ENCODE measurements at places on chromosomes 3 and 15. TPM values are rescaled to one million over a fixed set of nuclear protein-coding genes. Genes with fewer than 3 reads are reported as not detected.

EIF4E3 gene
- polyA plus RNA-seq: 12.9 TPM

- DNase-seq: no peak
These were observed 522.8 kb downstream of the NLGN1 start for GRCh38 chr3:173920386-173920785.

DNA sequence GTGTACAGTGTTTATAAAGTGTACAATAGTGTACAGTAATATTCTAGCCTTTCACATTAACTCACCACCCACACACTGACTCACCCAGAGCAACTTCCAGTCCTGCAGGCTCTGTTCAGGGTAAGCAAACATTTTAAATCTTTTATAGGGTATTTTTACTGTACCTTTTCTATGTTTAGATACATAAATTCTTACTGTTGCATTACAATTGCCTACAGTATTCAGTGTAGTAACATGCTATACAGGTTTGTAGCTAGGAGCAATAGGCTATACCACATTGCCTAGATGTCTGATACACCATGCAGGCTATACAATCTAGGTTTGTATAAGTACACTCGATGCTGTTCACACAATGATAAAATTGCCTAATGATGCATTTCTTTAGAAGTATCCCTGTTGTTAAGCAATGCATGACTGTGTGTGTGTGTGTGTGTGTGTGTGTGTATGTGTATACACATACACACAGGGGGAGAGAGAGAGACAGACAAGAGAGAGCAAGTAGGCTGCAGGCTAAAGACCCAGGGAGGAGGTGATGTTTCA lies 72.5 kb upstream of the PRR23C start:
- no peak for DNase-seq

DNA sequence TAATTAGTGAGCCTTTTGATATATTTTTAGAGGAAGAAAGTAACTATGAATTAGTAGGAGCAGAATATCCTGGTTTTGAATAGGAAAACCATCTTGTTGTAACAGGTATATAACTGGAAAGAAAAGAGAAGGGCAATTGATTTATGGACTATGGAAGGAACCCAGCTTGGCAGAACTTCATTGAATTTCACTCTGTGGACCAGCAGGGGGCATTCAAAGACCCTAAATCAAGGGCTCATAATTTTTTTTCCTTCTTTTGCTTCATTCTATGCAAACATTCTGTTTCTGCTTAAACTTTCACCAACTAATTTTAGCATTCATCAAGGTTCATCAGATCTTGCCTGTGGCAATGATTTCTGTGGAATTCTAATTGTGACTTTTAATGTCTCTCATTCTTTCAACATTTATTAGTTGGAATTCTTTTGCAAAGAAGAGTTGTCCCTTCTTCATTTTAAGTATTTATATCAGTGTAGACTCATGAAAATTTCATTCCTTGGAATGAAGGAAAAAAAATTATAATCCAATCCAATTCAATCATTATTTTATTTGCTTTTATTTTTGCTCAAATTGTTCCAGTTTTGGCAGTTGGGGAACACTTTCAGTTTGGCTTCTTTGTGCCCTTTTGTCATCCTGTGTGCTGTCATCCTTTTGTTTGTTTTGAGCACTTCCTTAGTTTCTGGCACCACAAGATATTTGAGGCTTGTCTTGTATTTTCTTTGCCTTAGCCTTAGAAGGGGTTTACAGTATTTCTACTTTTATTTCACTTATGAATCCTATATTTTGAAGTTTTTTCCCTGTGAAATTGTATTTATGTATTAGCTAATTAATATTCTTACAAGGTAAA lies 30.4 kb downstream of the NXPE3 start:
- no peak for DNase-seq

SLC24A5 gene
- polyA plus RNA-seq: not detected

HOMER2 gene
- polyA plus RNA-seq: 14.1 TPM

PLSCR2 gene
- not detected for polyA plus RNA-seq

All from heart right ventricle (tissue), 16 donors.